ENCODE measurements at places on chromosomes 1 and 21.

- DNase-seq: no peak
Observed at GRCh38 chr1:178620584-178621475, 104.2 kb upstream of the RALGPS2 start.

DNA sequence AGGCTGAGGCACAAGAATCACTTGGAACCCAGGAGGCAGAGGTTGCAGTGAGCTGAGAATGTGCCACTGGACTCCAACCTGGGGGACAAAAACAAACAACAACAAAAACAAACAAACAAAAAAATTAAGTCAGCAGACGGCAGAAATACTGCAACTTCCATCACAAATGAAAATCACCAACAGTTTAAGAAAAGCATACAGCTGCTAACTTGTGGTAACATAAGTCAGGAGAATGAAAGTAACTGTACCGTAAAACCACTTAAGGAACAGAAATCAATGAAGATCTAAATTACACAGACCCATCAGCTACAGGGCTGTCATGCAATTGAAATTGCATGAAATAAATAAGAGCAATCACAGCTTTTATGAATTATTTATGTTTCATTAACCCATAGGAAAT lies 25.0 kb downstream of the MCOLN2 start:
- DNase-seq: no peak

GRCh38 chr21:37642493-37642892 lies 273.8 kb downstream of the KCNJ6 start:
- DNase-seq: no peak

DNA sequence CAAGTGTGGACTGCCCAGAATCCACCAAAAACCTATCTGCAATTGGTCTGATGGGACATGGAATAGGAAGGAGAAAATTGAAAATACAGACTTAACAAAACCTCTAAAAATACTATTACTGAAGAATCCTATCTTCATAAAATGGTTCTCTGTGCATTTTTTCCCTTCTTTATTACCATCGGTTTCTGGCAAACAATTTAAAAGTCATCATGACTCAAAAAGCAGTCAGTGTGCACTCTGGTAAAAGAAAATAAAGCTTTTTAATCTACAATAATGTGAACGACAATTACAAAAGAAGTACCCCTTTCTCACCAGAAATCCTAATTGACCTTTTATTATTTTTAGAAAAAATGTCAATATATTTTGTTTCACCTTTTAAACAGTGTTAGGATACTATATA lies 186.3 kb downstream of the TPR start:
- no peak for DNase-seq

DNA sequence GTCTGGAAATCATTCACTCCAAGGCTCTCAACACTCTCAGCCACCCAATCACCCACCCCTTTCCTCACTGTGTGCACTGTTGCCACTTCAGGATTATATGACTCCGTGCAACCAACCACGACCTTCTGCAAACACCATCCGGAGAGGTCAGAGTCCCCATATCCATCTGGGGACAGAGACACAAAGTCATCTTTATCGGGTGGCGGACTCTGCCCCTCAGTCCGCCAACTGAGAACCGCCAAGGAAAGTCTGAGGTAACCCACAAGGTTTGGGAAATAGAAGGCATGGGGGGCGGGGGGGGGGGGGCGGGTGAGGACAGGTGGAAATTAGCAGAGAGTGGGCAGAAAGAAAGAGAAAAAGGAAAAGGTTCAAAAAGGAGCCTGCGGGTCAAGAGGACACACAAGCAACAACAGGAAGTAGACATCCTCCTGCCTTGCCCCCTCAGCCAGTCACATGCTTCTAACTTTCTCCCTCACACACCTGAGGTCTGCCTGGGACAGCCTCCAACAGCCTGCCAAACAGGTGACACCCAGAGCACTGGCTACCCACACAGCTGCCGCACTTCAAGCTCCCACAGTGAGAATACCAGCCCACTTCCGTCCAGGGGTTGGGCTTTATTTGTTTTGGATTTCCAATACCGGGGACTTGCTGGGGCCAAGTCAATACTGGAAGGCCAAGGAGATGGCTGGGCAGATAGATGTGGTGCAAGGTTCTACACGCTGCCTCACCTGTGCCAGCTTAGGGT lies 58.1 kb downstream of the SSBP3 start:
- no peak for DNase-seq

- no peak for DNase-seq
Observed at GRCh38 chr1:33973799-33974545, 110.1 kb downstream of the HMGB4 start.

- no peak for DNase-seq
Observed at GRCh38 chr1:158310623-158311022, 20.7 kb downstream of the CD1B start.

GRCh38 chr1:61190153-61190552 lies 107.8 kb downstream of the NFIA start:
- DNase-seq: no peak

DNA sequence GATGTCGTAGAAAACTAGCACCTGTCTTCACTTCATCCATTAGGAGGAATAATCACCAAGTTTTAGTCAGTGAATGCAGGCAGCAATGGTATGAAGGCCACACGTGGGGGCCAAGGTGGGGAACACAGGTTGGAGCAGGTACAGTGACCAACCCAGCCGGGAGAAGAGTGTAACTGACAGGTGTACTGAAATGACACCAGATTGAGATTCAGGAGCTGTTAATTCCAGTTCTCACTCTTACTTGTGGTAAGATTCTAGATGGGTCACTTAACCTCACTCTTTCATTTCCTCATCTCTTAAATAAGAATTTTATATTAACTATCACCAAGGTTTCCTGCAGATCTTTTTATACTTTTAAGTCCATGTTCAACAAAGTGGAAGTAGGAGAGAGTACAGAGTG lies 206.2 kb upstream of the PTBP2 start:
- DNase-seq: no peak

DNA sequence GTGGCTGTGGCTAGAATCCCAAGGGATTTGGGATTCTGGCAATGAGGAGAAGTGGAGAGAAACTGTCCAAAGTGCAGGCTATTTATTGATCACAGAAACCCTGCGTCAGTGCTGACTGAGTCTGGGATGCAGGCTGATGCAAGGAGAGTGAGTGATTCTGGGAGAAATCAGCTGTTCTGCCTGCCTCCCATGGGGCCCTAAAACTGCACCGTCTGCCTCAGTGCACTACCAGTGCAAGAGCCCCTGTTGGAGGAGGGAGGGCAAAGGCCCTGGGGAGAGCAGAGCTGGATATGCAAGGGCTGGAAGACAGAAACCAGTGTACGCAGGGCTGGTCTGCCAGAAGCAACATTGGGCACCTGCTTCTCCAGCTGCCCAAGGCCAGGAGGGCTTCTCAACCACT lies 42.6 kb downstream of the C1orf198 start:
- DNase-seq: peak; percentile 88

DNA sequence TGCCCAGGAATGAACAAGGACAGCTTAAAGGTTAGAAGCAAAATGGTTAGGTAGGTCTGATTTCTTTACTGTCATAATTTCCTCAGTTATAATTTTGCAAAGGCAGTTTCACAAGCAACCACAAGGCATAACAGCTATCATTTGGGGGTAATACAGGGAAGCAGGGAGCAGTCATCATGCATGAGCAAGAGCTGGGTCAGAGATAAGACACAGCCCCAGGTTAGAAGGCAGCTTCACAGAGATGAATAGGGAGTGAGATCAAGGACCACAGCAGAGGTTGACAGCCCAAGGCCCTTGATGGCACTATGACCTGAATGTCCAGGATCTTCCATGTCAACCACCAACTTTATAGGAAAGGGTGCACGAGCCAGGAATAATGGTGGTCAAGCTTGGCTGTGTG lies 9.0 kb upstream of the CSRP1 start:
- DNase-seq: peak; percentile 20

All from tibial artery (tissue), 4 donors.